Dermis microvascular lymphatic vessel endothelial cell (primary cell): ENCODE measurements at places on chromosomes 5 and 9. TPM values are rescaled to one million over a fixed set of nuclear protein-coding genes. Genes with fewer than 3 reads are reported as not detected.

DNA sequence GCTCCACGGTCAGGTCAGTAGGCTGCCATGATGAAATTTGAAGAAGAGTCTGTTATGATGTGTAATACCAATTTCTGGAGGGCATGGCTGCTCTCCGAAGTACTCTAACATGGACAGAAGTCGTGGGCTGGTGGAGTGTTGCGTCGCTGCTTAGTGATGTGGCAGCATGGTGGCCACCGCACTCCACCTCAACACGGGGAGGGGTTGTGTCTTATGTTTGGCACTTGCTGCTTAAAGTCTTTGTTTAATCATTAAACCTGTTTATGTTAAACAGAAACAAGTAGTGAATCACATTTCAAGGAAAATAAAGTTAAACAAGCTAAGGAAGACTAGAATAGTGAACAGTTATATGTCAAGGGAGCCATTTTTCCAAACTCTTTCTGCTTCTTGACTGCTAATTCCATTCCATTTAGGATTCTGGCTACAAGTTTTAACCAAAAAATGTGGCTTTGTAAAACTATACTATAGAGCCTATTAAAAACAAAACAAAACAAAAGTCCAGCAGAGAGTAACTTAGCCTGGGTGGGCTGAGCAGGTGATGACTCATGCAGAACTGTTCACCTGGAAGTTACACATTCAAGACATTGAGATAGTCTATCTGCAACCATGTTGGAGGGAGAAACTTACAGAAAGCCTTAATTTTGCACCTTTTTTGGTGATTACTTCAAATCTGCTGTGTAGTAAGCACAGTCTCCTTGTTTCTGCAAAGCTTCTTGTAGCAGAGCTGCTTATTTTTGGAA is 9.5 kb downstream of the HABP4 start:
- no peak for DNase-seq

DNA sequence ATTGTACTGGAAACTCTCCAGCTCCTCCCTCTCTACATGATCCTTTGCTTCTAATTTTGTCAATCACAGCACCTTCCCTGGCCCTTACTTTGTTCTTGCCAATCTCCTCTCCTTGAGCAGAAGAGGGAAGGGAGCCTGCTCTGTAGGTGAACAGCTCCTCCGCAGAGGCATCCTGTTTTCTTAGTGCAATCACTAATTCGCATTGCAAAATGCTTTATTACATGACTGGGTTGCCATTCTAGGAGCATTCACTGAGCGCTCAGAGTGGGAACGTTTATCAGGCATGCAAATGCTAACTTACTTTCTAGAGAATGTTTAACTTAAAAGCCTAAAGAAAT is 416 bp upstream of the SNX18 start:
- DNase-seq, result no peak

Gene OBP2B
- not detected in 2 replicates for total RNA-seq

- DNase-seq, result no peak
Observed at GRCh38 chr5:88488130-88488529, 219.5 kb upstream of the TMEM161B start.

DNA sequence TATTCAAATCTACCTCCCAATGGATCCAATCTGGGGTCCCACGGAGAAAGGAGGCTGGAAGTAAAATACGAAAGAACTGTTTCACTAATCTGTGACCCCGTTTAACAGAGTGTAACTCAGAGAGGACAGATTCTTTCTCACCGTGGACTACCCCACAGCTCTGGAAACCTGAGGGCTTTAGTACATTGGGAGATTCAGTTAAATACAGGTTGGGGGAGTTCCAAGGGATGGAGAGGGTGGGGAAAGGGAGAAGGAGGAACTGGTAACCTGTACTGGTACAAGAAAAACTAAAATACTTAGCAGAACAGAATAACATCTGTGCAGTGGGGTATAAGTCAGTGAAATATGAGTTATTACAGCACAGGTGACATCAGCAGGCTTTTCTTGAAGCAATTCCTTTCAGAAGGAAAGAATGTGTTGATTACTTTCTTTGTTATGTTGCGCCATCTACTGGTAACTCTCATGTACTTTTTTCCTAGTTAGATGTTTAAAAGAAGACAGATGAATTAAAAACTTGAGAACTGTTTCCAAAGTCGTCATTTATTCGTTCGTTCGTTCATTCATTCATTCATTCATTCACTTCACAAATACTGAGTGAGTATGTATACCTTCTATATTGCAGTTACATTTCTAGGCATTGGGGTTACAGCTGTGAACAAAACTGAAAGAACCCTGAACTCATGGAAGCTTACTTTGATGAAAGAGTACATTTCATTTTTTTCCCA is 30.0 kb upstream of the STOM start:
- peak; percentile 79 for DNase-seq

Gene SCGB3A2
- total RNA-seq, result not detected in 2 replicates

GRCh38 chr9:107235765-107236442 is 47.2 kb upstream of the RAD23B start:
- no peak for DNase-seq

DNA sequence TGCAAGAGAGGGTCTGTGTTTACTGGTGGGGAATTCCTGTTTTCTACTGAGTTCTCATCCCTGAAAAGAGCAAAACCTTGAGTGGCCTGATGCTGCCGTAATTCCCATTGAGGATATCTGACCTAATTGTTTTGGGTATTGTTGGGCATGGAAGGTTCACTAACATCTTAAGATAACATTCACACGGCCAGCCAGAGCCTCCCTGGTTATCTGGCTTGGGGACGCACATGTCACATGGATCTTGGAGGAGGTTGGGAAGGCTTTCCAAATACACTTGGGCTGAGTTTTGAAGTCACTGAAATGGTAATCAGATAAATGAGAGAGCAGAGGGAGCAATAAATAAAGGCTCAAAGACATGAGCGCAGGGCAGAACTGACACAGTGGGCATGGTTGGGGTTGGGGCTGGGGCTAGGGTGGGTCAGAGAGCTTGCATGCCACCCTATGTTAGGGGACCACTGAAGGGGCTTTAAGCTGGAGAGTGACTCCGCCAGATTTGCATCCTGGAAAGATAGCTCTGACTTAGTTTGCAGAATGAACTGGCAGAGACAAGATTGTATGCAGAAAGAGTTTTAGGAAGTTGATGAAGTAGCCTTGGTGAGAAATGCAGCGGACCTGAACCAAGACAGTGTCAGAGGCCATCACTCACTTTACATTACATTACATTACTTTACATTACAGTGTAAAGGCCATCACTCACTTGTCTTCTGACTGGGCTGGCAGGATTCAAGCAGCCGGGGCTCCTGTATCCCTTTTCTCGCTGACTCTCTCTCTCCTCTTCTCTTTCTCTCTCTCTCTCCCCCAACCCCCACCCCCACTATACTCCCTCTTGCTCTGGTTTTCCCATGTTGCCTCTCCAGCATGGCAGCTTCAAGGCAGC is 24.2 kb downstream of the SLC1A1 start:
- DNase-seq, result no peak

DNA sequence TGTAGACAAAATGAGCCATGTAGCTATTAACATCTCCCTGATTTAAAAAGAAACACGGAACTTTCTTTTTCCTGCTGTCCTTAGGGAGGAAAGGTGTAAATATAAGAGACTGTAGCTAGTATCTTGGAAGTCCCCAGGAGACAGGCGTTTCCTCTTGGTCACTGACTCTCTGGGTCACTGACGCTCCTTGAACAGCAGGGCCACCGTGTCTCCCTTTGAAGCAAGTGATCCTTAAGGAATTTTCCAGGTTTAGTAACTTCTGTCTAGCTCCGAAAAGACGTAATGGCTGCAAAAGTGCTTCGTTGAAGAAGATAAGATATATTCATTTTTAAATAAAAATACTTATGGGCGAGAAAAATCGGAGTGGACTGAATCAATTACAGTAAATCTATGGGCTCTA is 745 bp upstream of the CLTA start:
- no peak for DNase-seq

GRCh38 chr9:17075758-17076485 is 58.9 kb upstream of the CNTLN start:
- DNase-seq, result no peak
